Ascending aorta (tissue), 2 donors: ENCODE measurements at places on chromosomes 16 and 17.

DNA sequence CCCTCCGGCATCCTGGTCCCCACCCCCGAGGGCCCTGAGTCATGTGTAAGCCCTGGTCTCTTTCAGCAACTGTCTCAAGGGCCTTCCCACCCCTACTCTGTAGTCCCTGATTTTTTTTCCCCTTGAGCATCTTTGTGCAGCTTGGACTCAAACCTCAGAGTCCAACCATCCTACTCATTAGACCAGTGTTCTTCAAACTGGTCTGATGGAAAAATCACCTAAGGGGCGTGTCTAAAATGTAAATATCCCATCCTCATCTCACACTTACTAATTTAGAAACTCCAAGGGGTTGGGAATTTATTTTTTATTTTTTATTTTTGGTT, 624 bp downstream of the G6PC3 start:
- DNase-seq: peak; percentile 89

GRCh38 chr16:4833584-4833983, 13.5 kb downstream of the GLYR1 start:
- no peak for DNase-seq

- no peak for DNase-seq
Observed at GRCh38 chr16:60979119-60979518, 1057.1 kb downstream of the CDH8 start.

DNA sequence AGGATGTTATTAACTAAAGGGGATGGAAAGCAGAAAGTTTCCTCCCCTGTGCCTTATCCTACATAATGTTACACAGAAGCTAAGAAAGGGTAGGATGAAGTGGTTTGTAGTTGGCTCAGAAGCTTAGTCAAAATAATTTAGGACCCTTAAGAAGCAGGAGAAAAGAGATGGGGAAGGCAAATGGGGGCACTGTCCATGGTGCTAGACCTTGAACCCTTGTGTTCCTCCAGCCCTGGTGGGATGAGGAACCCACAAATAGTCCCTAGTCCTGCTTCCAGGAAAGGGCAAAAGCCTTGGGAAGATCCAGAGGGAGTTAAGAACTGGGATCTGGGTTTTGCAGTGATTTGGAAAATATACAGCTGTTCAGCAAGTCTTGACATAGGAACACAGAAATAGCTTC, 54.5 kb downstream of the SLC5A11 start:
- no peak for DNase-seq

DNA sequence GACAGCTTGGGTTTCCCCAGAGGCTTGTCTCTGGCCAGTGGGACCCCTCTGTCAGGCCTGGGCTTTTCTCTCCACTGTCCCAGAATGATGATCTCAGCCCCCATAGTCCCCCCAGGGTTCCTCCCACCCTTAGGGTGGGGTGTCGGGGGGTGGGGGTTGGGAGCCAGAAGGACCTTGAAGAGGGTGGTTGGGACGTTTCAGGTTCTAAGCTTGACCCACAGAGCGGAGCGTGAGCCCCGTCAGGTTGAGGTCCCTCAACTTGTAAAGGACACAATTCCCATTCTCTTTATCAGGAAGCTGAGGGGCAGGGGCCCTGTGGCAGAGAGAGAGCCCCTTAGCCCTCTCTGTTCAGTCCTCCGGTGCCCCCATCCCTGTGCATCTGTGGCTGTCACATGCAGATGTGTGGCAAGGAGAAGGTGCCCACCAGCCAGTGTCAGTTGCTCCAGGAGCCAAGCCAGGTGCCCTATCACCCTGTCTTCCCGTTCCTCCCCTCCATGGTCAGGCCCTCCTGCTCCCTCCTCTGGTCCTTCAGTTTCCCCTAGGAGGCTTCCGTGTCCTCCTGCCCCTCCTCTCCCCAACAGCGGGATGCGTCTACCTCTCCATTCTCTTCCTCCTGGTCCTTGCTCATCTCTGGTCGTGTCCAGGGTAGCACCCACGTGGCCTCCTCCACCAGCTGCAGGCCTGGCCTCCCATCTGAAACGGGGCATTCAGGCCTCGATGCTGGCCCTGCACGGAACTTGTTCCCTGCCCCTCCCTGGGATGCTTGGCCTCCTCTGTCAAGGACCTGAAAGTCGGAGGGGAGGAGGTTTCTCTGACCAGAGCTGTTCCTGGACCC, 1.5 kb upstream of the NTN3 start:
- DNase-seq: no peak

- DNase-seq: no peak
Observed at GRCh38 chr16:22296225-22297113, 740 bp upstream of the POLR3E start.

DNA sequence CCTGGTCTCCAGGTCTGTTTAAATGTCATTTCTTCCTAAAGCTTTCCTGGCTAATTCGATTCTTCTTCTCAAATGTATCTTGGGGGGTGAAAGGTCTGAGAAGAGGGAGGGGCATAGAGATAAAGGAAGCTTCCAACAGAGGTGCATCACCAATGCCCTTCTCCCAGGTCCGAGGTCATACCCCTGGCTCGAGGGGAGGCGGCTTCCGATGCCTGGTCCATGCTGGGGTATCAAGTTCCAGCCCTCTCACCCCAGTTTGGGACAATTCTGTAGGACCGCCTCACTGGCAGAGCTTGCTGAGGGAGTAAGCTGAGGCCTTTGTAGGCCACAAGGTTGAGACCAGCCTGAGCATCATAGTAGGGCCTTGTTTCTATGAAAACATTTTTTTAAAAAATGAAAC, 10.3 kb upstream of the CEP20 start:
- no peak for DNase-seq

GRCh38 chr16:75248536-75249380, 2.7 kb downstream of the BCAR1 start:
- no peak for DNase-seq

- DNase-seq: no peak
Observed at GRCh38 chr16:1781758-1782407, 488 bp downstream of the SPSB3 start.

DNA sequence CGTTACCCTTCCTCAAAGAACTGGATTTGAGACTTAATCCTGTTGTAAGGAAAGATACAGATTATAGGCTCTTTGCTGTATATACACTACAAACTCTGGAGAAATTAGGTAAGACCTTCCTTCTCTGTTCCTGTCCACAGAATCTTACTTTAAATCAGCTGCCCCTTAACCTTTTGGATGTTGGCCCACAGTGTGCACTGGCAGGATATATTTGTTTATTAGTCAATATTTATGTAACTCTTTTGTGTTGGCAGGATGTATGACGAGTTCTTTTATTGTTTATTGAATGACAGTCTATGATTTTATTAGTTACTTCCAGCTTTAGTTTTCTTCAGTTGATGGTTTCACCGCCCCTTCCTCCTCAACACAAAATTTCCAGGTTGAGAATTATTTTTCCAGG, 19.7 kb downstream of the LRRC36 start:
- no peak for DNase-seq

- DNase-seq: no peak
Observed at GRCh38 chr16:88016964-88017363, 65.7 kb downstream of the BANP start.

- no peak for DNase-seq
Observed at GRCh38 chr17:60311186-60311585, 80.7 kb downstream of the USP32 start.

DNA sequence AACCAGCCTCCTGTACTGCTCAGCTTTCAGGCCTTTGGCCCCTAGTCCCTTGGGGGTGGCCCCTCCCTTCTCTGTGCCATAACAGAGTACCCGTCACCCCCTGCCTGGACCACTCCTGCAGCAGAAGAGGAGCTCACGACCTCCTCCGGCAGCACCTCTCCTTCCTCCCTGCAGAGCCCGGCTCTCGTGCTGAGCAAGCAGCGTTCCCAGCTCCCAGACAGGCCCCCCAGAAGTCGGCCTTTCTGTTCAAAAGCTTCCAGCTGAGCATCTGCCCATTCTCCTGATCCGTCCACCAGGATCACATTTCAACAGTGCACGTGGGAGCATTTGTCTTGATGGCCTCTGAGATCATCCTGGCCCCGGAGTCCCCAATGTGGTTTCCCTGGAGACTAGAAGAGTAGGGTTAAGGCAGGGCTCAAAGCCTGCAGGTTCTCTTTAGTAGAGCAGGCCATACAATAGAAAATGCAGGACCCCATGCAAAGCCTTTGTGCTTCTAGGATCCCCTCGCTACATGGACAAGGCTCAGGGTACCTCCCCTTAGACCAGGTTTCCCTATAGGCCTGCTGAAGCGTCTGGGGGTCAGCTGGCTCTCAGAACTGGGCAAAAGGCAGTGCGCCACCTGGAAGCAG, 35.6 kb downstream of the NLRC3 start:
- no peak for DNase-seq
